ENCODE measurements at places on chromosomes 12 and 14.

DNA sequence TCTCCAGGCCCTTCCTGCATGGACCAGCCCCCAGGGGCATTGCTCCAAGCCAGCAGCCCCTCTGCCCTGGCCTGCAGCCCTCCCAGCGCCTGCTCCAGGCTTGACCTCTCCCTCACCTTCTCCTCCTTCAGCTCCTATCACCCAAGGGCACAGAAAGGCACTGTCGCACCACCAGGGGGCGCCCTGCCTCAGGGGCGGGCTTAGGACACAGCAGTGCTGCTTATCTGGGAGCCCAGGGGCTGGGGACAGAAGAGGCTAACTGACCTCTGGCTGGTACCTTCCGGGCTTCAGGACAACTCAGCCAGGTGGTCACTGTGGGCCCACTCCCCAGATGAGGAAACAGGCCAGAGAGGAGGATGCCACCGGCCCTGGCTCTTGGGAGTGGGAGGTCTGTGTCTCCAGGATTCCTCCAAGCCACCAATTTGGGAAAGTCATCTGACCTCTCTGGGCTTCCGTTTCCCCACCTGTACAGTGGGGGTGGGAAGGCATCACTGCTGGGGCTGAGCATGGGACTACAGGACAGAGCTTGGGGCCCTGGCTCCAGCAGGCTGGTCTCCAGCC lies 25.3 kb upstream of the GPR132 start:
- DNase-seq: peak; percentile 89

DNA sequence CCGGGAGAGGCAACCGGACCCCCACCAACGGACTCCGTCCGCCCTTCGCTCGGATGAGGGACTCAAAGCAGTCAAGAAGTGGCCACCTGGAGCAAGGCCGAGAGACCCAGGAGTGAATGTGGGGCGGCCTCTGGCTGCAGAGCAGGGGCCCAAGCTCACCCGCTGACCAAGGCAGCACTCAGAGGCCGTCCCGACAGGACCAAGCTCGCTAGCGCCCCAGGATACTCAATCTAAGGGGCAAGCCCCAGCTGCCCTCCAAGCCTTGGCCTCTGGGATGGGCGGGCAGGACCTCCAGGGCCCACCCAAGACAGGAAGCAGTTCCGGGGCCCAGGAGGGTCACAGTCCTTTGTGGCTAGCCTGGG lies 936 bp downstream of the AKT1 start:
- no peak for DNase-seq

DNA sequence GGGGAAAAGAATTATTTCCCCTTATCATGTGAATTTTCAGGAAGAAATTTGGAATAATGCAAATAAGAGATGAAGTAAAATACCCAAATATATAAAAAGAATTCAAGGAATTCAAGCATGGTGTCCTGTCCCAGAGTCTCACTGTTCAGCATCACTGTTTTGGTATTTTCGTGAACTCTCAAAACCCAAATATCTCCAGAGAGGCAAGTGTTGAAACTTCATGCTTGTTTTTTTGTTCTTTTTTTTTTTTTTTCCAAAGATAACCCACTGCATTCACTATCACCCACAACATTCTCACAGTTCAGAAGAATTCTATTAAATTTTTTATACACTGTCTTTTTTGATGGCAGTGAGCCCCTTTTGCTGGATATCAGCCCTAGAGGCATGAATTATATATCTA lies 354.9 kb downstream of the DIO2 start:
- DNase-seq: no peak

GRCh38 chr14:88422919-88423650 lies 37.6 kb downstream of the SPATA7 start:
- no peak for DNase-seq

DNA sequence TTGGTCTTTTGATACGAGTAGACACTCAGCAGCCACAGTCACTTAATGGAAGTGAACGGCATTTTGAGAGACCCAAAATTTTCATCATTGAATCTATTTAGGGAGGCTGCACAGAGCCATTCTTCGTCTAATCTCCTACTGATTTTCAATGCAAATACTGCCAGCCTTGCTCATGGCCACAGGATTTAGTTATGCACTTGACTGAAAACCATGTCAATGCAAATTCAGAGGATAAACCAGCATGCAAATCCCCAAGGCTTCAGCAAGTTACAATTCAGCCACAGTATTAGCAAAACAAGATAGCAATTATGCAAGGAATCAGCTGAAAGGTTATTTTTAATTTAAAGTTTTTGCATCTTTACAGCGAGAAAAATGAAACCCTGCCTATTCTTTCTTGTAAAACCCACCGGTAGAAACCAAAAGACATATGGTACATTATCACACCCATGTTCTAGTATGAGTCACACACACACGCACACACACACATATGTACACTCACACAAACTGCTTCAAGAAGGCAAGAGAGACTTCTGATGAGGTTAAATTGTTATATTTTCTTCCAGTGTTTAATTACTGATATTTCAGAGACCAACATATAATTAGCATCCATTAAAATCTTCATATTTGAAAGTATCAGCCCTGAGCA lies 985.3 kb upstream of the FLRT2 start:
- no peak for DNase-seq

GRCh38 chr14:68195126-68195525 lies 375.5 kb downstream of the RAD51B start:
- DNase-seq: no peak

DNA sequence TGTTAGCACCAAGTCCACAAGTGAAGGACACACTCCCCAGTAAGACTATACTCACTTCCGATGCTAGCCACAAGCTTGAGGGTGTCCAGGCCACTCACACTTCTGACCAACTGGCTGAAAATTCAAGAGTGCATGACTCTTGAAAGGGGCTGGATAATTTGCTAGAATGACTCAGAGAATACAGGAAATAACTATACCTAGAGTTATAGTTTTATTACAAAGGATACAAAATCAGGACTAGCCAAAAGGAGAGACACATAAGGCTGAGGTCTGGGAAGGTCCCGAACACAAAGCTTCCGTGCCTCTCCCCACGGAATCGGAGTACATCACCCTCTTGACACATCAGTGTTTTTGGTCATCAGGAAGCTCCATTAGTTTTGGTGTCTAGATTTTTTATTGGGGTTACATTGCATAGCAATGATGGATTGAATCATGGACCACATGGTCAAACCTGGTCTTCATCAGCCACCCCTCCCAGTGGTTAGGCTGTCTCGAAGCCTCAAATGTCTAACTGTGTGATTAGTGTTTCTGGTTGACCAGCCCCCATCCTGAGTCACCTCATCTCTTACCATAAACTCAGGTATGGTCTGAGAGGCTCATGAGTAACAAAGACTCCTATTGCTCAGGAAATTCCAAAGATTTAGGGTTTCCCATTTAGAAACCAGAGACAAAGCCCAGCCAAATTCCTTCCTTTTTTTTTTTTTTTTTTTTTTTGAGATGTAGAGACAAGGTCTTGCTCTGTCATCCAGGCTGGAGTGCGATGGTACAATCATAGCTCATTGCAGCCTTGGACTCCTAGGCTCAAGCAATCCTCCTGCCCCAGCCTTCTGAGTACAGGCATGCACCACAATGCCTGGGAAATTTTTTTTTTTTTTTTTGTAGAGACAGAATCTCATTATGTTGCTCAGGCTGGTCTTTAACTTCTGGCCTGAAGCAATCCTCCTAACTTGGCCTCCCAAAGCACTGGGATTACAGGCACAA lies 472.0 kb upstream of the TBX3 start:
- peak; percentile 48 for DNase-seq

DNA sequence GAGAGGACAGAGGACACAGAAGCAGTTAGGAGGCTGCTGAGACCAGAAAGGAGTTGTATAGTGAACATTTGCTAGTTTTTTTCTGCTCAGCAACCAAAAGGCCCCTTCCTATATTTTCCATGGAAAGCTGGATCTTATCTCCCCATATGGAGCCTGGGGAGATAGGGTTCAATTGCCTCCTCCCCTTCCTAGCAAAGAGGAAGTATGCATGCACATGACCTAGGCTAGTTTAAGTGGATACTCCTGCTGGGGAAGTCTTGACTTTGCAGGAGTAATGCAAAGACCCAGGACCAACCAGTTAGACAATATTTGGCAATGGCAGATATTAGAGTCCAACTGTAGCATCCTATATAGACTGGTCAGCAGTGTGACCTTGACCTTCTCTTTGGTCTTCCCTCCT lies 15.1 kb downstream of the CHD8 start:
- no peak for DNase-seq

GRCh38 chr14:54805445-54806322 lies 96.9 kb downstream of the GCH1 start:
- peak; percentile 81 for DNase-seq

GRCh38 chr12:130596241-130596640 lies 119.9 kb downstream of the RIMBP2 start:
- no peak for DNase-seq

GRCh38 chr12:5524769-5525436 lies 93.0 kb downstream of the NTF3 start:
- DNase-seq: no peak

- no peak for DNase-seq
Measured at GRCh38 chr14:101232340-101233020, 328.8 kb upstream of the DIO3 start.

DNA sequence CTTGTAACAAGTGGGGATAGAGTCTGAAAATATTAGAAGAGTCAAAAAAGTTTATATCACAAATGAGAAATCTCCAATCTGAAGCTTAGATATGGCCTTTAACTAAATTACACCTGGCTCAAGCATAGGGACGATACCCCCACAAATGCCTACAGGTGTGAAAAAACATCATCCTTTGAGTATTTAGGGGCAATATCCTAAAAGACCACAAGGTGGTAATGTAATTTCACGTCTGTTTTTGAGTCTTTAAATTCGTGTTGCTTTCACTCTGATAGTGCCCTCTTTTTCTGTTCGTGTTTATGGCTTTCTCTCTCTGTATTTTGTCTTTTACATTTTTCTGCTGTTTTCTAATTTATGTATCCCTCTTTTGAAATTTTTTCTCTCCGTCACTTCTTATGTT lies 84.3 kb downstream of the ETNK1 start:
- no peak for DNase-seq

DNA sequence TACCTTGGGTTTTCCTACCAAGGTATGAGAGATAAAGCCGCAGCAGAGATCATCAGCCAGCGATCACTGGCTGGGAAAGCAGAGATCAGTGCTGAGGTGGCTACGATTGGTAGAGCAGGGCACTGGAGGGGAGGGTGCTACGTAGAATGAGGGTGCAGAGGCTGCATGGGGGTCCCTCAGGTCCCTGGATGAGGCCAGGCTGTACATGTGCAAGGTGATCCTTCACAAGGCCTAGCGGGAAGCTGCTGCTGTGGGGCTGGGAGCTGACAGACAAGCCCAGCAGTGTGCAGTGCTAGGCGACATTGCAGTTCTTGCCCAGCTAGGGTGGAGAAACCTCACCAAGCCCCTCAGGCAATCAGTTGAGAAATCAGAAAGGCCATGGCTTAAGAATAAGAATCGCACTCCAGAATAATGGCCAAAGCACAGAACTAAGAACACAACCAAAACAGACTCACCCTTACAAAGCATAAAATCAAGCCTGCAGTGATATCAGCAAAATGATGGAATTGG lies 37.2 kb upstream of the GPR132 start:
- no peak for DNase-seq

DNA sequence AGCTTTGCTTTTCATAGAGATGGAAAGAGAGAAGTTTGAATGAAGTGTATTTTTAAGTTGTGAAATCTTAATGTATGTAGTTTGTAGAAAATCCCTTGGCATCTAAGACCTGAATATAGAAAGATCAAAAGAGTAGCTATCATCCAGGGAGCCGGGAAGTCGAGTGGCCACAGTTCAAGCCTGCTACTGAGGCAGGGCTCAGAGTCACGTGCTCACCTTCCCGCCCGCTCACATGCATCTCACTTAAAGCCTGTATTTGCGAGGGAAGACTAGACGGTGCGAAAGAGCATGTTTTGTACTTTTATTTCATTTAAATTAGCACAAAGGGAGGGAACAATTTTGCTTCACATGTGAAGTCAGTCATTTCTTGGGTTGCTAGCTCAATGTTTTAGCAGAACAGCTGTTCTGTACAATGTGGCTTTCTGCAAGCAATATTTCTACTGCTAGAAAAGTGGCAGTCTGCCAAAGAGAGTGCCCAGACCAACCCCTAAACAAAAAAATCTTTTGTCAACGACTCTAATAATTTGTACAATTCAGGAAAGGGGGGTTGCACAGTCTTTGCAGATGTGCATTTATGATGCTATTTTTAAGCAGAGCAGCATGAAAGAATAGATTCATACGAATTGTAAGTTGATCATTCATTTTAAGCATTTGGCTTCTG lies 290.7 kb downstream of the NPAS3 start:
- DNase-seq: no peak

DNA sequence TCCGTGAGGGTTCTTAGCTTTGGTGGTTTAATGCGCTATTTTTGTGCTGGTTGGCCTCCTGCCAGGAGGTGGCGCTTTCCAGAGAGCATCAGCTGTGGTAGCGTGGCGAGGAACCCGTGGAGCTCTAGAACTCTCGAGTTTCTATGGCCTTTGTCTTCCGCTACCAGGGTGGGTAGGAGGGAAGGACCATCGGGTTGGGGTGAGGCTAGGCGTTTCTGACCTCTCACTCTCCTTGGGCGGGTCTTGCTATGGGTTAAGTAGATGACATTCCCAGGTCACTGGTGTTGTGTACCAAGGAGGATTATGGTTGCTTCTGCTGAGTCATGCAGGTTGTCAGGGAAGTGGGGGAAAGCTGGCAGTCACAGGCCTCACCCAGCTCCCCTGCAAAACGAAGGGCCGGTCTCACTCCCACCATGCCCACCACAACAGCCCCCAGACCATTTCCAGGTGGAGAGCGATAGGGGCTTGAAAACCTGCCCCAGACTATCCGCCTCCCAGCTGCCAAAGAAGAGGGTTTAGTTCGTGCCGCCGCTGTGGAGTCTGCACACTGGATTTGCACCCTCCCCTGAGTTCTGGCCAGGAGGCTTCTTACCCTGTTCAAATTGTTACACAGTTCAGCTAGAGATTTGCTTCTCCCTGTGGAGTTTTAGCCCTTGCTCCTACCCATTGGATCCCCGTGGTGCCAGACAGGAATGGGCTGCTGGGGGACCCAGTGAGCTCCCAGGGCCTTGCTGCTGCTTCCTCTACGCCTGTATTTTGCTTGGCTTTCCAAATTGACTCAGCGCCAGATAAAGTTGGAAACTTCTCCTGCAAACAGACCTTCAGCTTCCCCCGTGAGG lies 21.9 kb downstream of the RNFT2 start:
- no peak for DNase-seq

DNA sequence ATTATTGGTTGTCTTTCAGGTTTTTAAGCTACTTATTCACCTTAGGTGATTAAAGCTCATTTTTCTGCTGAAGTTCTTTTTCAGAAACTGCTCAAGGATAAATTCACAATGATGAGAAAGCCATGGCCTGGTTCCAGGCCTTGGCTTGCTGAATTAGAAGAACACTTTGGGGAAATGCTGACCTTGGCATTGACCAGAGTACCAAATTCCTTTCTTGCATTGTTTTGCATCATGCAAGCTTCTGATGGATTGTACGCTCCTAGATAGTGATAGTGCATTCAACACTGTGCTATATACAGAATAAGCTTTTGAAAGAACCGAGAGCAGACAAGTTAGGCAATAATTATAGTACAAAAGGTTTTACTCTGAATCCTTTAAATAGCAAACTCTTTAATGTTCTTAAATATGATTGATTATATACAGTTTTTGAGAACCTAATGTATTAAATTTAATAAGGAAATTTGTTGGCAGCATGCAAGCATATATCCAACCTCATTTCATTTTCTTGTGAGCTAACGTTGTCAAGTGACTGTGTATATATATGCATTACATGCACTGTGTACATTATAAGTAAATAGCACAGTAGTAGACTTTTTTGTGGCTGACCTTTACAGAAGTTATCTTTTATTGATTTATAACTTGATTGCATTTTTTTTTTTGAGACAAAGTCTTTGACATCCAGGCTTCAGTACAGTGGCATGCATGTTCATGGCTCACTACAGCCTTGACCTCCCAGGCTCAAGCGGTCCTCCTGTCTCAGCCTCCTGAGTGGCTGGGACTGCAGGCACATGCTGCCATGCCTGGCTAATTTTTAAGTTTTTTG lies 99.2 kb downstream of the DIP2B start:
- DNase-seq: no peak
